ENCODE measurements at places on chromosomes 11 and 22.
A peak's percentile ranks its signal among the peaks of the same experiment; 100 is the strongest.

DNA sequence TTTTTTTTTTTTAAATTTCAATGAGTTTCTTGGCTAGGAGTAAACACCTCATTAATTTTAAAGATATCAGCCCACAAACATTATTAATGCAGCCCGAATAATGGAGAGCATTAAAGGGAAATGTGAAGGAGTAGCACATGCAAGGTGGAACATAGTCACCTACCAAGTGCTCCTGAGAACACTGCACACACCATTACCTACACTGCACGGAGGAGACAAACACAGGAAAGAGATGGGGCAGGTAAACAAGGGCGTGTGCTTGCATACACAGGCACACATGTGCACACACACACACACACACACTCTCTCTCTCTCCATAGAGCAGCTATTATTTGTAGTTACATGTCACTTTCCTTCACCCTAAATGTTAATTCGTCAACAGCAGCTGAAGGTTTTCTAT lies 30.2 kb downstream of the HTR3B start:
- no peak for DNase-seq

DNA sequence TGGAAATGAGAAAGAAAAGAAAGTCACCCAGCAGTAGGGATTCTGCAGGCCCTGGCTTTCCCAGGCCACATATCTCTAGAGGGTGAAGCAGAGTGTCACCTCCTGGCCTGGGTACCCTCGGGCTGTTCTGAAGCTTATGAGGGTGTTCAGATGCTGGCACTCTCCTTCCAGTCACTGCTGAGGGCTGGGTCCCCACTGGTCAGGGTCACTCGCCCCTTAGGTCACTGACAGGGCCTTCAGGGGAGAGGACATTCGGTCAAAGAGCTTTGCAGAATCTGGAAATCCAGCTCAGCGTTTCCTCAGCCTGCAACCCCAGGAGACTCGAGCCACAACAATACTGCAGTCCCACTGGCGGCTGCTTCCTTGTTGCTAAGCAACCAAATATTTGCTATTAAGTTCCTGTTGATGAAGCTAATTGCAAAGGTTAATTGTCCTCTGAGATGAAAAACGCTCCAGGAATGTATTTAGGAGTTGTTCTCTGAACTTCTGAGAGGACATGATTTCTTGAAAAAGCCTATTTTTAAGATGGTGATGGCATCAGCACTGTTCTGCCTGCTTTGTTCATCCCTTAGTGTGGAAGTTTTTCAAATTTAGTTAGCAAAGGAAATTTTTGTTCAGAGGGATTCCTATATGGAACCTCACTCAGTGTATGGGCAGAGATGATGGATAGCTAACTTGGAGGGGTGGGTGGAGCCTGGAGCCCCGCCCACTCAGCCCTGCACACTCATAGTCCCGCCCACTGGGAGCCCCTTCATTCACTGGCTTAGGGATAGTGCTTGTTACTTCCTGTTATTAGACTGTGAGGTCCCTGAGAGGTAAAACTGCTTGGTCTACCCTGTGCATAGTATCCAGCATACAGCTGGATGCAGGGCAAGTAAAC lies 109.2 kb downstream of the CSNK2A3 start:
- DNase-seq: no peak

DNA sequence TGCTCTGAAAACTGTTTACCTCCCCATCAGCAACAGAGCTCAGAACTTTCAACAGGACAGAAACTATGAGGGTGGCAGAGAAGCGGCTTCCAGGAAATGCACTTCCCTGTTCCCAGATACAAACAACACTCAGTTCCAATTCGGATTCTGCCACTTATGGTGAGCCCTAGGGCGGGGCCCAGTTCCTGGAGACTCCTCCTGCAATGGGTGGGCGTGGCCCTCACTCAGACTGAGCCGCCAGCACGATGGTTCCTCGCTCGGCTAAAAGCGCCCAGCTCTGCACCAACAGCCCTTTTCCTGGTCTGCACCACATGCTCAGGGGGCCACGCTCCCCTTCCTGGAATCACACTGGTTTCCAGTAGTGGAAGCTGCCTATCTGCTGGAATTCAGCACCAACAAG lies 314.1 kb downstream of the CTTN start:
- DNase-seq: no peak

GRCh38 chr11:108224911-108225786 lies 2.3 kb downstream of the ATM start:
- DNase-seq: no peak

DNA sequence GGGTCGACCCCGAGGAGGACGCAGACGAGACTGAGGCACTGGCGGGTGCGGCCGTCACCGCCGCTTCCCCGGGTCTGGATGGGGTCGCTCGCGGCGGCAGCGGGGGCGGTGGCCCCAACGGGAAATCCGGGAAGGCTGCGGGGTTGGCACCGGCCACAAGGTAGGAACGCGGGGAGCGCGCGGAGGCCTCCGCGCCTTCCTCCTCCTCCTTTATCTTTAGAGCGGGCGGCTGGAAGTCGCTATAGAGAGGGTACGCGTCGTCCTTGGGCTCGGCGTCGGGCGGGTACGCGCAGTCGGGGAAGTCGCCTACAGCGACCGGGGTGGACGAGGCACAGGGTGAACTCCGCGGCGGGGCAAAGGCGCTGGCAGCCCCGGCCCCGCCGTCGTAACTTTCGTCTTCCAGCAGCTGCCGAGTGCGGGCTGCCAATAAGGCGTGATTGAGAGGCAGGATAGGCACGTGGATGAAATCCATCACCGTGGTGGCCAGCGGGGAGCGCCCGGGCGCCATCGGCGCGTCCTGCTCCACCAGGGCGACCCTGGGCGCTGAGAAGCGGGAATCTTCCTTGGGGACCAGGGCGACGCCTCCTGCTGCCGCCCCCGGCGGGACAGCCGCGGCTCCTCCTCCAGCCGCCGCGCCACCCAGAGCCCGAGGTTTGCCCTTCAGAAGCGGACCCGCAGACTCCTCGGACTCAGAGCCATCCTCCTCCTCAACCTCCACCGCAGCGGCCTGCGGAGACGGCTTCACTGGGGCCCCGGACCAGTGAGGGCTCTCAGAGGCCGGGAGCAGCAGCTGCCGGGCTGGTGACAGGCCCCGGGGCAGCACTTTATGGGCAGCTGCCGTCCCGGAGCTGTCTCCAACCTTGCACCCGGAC lies 1.7 kb downstream of the PGR start:
- peak; percentile 21 for DNase-seq

DNA sequence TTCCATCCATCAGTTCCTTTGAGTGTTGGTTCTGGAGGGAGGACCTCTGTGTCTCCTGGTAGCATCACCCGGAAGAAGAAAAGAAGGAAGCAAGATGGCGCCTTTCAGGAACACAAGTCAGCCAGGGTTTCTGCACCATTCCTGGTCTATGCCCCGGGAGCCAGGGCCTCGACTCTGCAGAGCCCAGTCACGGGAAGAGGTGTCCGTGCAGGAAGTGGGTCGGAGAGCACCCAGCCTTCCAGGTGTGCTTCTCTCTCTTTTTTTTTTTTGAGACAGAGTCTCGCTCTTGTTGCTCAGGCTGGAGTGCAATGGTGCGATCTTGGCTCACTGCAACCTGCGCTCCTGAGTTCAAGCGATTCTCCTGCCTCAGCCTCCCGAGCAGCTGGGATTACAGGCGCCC lies 21.2 kb downstream of the MRPL21 start:
- no peak for DNase-seq

DNA sequence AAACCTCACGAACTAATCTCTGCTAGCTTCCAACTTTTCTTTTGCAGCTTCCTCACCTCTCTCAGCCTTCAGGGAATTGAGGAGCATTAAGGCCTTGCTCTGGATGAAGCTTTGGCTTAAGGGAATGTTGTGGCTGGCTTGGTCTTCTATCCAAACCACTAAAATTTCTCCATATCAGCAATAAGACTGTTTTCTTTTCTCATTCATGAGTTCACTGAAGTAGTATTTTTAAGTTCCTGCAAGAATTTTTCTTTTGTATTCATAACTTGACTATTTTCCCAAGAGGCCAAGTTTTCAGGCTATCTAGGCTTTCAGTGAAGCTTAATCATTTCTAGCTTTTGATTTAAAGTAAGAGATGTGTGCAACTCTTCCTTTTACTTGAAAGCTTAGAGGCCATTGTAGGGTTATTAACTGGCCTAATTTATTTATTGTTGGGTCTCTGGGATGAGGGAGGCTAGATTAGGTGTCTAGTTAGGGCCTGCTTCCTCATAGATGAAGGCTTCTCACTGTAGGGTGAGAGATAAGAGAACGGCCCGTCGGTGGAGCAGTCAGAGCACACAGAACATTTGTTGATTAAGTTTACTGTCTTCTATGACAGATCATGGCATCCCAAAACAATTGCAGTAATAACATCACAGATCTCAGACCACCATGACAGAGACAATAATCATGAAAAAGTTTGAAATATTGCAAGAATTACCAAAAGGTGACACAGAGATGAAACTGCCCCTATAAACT lies 33.2 kb downstream of the CSF2RB start:
- no peak for DNase-seq

DNA sequence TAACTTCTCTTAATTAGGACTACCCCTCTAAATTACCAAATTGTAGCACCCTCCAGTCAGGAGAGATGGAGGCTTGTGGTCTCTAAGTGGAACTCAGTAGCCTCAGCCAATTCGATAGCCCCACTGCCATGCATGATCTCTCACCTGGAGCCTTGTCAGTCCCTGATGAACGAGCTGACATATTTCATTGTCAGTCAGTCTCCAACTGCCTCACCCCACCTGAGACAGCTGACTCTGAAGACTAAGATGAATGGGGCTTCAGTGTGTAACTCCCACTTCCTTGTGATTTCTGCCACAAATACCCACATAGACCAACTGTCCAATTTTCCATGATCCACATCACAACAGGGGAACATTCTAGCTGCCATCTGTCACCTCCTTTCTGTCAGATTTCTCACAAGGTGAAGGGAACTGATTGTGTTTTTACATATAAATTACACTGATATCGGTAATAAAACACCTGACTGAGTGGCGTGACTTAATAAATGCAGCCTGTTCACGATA lies 206.5 kb downstream of the FAM181B start:
- no peak for DNase-seq

- no peak for DNase-seq
These were observed 26.2 kb upstream of the LDLRAD3 start for GRCh38 chr11:35917676-35918075.

DNA sequence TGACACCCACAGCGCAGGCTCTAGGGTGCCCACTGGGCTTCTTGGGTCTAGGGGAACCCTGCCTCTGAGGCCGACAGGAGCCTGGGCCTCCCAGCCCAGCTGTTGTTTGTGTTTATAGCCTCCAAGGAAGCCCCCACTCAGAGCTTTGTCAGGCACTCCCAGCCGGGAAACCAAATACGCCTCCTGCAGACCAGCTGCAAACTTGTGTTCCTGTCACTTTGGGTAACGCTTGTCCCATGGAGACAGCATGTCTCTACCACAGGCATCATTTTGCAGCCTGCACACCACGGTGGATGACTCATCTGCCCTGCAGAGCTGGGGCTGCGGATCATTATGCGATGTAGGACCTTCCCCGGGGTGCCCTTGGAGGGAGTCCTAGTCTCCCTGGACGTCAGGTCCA lies 40.6 kb upstream of the CRYBB3 start:
- peak; percentile 29 for DNase-seq

- no peak for DNase-seq
These were observed 13.4 kb downstream of the SHANK2 start for GRCh38 chr11:71238941-71239340.

- DNase-seq: no peak
These were observed 87.9 kb upstream of the SPON1 start for GRCh38 chr11:13874597-13874996.

DNA sequence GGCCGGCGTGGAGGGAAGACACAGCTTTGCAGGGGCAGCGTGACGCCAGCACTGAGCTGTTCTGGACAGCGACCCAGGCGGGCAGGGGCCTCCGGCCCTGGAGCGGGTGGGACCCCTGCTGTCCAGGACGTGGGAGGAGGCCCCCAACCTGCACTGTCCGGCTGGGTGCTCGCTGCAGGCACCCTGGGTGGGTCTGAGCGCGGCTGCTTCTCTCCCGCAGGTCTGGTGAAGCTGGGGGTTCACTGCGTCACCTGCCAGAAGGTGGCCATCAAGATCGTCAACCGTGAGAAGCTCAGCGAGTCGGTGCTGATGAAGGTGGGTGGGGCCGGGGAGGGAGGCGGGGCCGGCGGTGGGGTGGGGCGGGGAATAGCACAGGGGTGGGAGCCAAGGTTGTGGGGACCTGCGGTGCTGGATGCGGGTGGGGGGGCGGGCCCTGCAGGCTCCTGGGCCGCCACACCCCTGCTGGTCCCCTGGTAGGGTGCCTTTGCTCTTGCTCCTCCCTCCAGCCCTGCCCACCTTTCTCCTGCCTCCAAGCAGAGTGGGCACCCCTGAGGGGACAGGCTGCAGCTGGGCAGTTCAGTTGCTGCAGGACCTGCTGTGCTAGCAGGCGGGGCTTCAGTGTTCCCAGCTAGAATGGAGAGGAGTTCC lies 46.2 kb downstream of the BRSK2 start:
- no peak for DNase-seq

- DNase-seq: no peak
These were observed 45.2 kb upstream of the SLC5A12 start for GRCh38 chr11:26767060-26767459.

- no peak for DNase-seq
These were observed 42.2 kb downstream of the AHNAK start for GRCh38 chr11:62504158-62504973.

DNA sequence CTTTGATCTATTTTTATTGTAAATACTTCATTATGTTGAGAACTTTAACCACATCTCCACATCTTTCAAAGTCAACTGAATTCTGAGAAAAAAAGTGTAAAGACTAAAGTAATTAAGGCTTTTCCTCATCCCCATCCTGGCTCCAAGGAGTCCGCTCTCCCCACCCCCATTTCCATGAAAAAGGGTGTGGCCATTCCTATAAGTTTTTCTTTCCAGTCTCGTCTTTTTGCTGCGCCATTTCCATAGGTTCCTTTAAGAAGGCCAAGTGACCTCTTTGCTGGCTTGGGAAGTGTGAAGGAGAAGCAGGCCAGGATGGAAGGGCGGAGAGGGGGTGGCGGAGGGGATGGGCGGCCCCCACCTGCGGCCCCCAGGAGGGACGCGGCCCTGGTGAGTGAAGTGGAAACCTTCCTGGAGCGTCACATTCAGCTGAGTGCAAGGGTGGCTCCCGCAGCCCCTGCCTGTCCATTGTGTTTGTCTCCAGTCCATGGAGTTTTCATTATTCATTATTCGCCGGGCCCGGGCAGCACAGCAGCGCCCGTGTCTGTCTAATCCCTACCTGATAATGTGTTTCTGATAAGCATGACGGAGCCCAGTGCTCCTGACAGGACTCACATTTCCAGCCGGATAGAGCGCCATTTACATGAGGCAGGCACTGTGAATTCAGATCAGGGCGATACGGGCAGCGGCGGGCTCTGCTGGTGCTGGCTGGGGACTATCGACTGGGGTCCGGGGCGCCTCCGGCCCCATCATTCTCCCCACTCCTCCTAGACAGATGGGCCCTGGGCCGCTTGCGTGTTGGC lies 739.8 kb downstream of the OPCML start:
- DNase-seq: no peak
